Aortic smooth muscle cell (primary cell): ENCODE measurements at places on chromosomes 4 and X. TPM values are rescaled to one million over a fixed set of nuclear protein-coding genes. Genes with fewer than 3 reads are reported as not detected.

The MAGEA2 gene
- not detected in 2 replicates for total RNA-seq

The SAGE1 gene
- total RNA-seq, result not detected in 2 replicates

The UGT2B17 gene
- not detected in 2 replicates for total RNA-seq

The MCF2 gene
- 0.12 and 0.13 TPM in 2 replicates for total RNA-seq

The H2BW2 gene
- total RNA-seq, result not detected in 2 replicates

The DMD gene
- 18.1 and 23.9 TPM in 2 replicates for total RNA-seq

The EPHA5 gene
- 0.53 and 2.9 TPM in 2 replicates for total RNA-seq

The FGA gene
- not detected in 2 replicates for total RNA-seq

The GRID2 gene
- total RNA-seq, result under 0.01 TPM in 1 of 2 replicates, not detected in the other

The AMBN gene
- not detected in 2 replicates for total RNA-seq

The TXK gene
- total RNA-seq, result 0.13 and 0.56 TPM in 2 replicates

The RAP2C gene
- 13.2 and 15.1 TPM in 2 replicates for total RNA-seq

The S100G gene
- total RNA-seq, result not detected in 2 replicates

The ZGRF1 gene
- total RNA-seq, result 7.5 and 10.7 TPM in 2 replicates

The SMIM43 gene
- 0.26 and 0.37 TPM in 2 replicates for total RNA-seq

The GPR50 gene
- not detected in 2 replicates for total RNA-seq

The ADGRG2 gene
- total RNA-seq, result 0.13 TPM in 1 of 2 replicates, not detected in the other

The C4orf33 gene
- total RNA-seq, result 10.3 and 13.4 TPM in 2 replicates

The PCDH18 gene
- total RNA-seq, result 73.7 and 134 TPM in 2 replicates

The DCLK2 gene
- 3.6 and 3.8 TPM in 2 replicates for total RNA-seq

The MAGIX gene
- total RNA-seq, result 1.3 and 1.6 TPM in 2 replicates

The PPM1K gene
- 18.7 and 19.4 TPM in 2 replicates for total RNA-seq
